ENCODE measurements at places on chromosomes 7 and 10.

GRCh38 chr10:112914288-112914952 lies 35.6 kb upstream of the TCF7L2 start:
- DNase-seq = no peak

- DNase-seq = no peak
These were observed 104.1 kb downstream of the MKLN1 start for GRCh38 chr7:131431756-131432155.

- peak; percentile 52 for DNase-seq
These were observed 246.2 kb downstream of the SLC25A13 start for GRCh38 chr7:96075510-96076349.

- no peak for DNase-seq
These were observed 19.0 kb upstream of the TRIM56 start for GRCh38 chr7:101066141-101066832.

DNA sequence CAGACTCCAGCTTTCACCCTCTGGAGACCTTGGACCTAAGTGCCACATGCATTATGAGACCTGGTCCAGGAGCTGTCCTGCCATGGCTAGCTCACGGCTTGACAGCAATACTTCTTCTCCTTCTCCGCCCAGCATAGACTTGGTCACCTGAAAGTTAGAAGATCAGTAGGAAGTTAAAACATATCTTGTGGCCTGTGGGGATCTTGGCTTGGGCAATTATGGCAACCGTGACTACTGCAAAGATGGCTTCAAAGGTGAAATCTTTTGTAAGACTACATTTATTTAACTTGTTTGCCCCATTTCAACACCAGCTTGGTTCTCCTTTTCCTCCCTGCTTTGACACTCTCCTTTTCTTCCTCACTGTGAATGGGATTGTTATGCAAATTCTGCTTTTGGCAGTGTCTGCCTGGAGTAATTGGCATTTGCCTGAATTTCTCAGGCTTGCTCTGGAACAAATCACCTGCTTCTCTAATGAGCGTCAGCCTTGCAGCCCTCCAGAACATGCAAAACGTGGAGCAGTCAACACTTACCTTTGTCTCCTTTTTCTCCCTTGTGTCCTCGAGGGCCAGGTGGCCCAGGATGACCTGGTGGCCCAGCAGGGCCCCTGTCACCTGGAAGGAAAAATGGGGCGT lies 53.4 kb downstream of the COL17A1 start:
- DNase-seq = no peak

DNA sequence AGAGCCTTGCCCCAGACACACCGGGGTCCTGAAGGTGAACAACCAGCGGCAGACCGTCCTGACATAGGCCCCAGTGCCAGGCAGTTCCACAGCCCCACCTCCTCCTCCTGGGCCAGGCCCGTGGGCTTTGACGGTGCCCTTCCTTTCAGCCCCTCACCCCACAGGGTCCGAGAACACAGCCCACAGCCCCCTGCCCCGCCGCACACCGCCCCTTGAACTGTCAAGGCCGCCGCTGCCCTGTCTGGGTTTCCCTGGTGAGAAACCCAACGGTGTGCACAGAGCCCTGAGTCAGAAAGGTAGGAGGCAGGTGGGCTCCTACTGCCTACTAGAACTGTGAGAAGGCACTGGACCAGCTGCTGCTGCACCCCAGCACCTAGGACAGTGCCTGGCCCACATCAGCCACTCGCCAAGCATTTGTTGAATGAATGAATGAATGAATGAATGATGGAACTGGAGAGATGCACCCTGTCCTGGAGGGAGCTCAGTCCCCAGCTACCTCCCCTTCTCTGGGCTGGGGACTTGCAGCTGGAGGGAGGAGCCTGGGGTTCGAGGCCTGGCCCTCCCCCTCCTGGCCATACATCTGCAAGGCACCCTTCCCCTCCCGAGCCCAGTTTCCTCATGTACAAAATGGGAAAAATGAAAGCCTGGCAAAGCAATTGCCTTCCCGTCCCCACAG lies 117.9 kb downstream of the SLIT1 start:
- DNase-seq = no peak

GRCh38 chr7:149496642-149497391 lies 792 bp downstream of the ZNF746 start:
- DNase-seq = no peak

GRCh38 chr10:130218181-130218641 lies 82.0 kb downstream of the GLRX3 start:
- DNase-seq = peak; percentile 24

- DNase-seq = no peak
These were observed 97.9 kb downstream of the DNAJB6 start for GRCh38 chr7:157434701-157435100.

- no peak for DNase-seq
These were observed 81.6 kb downstream of the EXOC6 start for GRCh38 chr10:92929896-92930295.

DNA sequence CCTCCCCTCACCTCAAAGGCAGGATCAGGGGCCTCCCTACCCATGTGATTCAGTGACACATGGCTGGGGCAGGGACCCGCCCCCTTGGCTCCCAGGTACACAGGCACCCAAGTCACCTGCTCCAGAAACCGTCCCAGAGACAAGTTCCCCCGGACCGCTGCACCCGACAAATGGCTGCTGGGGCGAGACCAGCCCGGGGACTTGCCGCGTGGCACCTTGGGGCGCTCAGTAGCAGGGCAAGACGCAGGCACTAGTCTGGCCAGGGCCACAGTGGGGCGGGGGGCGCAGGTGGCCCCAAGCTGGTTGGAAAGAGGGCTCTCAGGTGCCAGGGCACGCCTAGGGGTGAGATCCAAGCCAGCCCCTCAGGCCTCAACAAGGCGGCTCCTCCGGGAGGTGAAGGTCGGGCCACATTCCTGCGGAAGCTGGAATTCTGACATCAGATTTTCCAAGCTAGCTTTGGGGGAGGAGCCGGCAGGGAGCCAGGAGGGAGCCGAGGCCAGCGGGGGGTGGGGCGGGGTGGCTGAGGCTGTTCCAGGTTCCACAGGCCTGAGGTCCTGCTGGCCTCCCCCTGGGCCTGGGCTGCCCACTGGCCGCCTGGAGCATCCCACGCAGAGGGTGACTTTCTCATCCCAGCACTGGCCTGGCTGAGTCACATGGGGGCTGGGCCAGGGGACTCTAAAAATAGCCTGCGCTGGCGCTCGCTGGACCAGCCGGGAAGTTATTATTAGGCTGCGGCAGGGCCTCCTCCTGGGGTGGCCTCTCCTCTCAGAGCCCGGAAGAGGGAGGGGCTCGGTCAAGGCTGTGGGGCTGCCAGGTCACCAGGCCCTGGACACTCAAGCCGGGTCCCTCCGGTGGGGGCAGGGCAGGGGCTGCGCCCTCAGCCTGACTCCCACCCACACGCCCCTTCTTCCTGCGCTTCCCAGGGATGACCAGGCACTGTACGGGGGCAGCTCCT lies 20.5 kb upstream of the INPP5A start:
- DNase-seq = peak; percentile 75

DNA sequence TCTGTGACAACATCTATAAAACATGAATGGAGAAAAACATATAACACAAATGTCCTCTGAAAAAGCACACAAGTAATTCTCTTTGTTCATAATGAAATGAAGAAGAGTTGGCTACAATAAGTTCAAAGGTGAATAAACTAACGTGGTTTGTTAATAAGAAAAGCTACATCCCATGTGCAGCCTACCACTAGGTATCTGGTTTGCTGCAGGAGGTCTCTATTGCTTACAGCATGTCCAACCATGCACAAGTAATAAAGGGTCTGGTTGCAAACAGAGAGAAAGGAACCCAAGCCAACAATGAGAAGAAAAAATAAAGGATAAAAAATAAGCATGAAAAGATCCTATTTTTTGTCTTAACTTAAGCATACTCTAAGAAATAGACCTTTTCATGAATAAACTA lies 139.2 kb downstream of the CHCHD3 start:
- no peak for DNase-seq

DNA sequence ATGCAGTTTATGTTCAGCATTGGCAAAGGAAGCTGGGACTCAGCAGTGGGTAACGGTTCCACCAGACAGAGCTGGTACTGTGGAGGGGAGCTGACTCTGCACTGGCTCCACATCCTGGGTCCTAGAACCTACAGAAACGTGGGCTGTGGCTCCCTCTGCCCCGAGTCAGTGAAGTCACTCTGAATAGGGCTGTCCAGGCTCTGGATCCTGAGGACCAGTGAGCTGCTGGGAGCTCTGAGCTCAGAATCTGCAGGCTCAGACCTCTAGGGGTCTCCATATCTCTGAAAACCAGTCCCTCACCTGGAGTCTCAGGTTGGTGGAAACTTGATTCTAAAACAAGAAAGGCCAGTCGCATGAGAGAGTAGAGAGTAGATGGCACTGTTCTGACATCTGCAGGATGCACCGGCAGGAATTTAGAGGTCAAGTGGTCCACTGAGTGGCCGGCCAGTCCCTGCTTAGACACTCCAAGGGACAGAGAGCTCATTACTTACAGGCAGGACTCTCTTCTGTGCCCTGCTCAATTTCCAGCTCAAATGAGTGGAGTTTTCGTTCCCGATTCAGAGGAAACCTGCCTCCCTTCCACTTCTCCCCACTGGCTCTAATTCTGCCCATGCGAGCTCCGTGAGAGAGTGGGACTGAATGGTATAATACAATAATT lies 18.6 kb downstream of the NPFFR1 start:
- DNase-seq = no peak

DNA sequence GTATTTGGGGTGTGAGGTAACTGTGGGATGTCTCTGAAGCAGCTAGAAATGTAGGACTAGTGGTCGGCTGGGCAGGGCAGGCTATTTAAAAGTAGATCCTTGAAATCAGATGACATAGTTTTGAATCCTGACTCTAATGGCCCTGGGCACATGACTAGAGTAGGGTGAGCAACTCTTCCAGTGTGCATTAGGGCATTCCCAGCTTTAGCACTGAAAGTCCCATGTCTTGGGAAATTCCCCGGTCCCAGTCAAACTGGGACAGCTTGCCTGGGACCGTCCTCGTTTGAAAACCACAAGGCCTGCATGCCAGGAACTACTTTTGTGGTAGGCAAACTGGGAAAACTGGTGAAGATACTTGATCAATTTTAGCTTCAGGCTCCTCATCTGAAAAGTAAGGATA lies 255.3 kb downstream of the PTEN start:
- no peak for DNase-seq

Data from mesothelial cell of epicardium (in vitro differentiated cells).